ENCODE measurements at places on chromosomes 4 and X.

DNA sequence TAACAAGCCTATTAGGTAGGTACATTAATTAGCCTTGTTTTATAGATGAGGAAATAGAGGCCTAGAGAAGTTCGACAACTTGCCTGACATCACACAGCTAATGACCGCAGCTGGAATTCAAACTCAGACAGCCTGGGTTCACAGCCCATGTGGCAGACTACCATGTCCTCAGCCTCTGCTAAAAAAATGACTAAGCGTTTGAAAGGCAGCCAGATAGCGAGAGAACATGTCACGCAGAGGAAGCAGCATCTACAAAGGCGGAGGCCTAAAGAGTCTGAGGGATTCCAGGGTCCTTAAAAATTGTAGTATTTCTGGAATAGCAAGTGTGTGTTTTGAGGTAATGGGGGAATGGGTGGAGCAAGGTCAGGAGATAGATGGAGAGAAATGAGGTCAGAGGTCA, 33.2 kb upstream of the BMP15 start:
- no peak for DNase-seq

DNA sequence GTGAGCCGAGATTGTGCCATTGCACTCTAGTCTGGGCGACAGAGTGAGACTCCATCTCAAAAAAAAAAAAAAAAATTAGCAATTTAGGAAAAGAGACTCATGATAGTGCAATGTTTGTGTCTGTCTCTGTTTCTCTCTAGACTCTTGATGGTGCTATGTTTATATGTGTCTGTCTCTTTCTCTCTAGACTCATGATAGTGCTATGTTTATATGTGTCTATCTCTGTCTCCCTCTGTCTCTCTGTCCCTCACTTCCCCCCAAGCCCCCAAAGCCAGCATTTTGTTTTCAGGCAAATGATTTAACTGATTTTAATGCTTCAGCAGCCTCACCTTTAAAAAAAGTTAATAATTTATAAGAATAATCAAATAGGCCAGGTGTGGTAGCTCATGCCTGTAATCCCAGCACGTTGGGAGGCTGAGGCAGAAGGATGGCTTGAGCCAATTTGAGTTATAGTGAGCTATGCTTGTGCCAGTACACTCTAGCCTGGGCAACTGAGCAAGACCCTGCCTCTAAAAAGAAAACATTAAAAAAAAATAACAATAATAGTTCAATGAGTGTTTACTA, 6.9 kb downstream of the MOB1B start:
- no peak for DNase-seq

DNA sequence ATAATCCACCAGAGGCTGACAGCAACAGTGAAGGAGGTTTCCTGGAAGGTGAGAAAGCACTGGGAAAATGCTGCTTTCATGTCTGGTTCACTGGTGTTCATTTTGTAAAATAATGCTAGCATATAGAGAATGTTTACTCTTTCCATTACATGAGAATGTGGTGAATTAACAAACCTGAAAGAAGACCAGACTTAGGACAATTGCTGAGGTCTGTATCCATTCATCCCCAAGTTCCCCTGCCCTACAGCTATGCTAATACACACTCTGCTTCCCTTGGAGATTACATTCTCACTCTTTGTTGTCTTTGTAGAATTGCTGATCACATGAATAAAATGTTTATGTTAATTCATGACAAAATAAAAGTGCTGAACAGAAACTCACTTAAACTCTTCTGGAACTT, 99.5 kb downstream of the ARHGAP6 start:
- no peak for DNase-seq

DNA sequence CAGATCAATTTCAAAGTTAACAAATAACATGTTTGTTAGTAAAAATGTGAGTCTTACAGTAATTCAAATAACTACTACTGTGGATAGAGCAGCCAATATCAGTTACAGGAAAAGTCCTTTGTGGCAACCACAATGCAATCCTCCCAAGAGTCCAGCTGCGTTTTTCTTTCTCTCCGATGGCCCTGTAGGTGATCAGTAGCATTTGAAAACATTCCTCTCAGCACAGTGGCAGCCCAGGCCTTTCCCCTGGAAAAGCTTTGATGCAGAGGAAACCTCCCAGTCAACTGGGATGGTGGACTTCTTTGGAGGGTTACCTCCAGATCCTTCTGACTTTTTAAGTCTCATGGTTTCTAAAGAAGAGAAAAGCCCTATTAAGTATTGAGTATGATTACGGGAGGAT, 18.0 kb upstream of the PDZD4 start:
- no peak for DNase-seq

DNA sequence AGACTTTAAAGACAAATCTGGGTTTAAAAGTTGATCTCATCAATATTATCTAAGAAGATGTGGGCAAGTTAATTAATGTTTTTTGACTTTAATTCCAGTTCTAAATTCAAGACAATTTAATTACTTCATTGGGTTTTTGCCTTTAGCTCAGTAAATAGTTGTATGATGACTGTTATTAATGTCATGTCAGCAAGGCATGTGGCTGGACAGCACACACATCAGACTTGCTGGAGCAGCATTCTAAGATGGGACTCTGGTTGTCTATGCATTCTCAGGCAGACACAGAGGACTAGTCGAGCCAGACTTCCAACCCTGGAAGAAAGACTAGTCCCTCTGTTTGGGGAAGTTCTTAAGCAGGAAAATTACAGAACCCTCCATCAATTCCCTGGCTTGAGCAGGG, 180.7 kb upstream of the GK2 start:
- no peak for DNase-seq

GRCh38 chr4:86203176-86203575, 156.7 kb downstream of the MAPK10 start:
- DNase-seq: no peak

- DNase-seq: no peak
These were observed 220.0 kb downstream of the ENOX2 start for GRCh38 chrX:130682990-130683389.

DNA sequence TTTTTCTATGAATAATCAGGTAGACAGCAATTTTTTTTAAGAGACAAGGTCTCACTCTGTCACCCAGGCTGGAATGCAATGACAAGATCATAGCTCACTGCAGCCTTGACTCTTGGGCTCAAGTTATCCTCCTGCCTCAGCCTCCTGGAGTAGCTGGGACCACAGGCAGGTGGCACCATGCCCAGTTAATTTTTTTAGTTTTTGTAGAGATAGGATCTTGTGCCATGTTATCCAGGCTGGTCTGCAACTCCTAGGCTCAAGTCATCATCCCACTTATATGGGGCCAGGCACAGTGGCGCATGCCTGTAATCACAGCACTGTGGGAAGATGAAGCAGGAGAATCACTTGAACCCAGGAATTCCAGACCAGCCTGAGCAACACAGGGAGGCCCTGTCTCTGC, 26.8 kb downstream of the AFAP1 start:
- DNase-seq: no peak

DNA sequence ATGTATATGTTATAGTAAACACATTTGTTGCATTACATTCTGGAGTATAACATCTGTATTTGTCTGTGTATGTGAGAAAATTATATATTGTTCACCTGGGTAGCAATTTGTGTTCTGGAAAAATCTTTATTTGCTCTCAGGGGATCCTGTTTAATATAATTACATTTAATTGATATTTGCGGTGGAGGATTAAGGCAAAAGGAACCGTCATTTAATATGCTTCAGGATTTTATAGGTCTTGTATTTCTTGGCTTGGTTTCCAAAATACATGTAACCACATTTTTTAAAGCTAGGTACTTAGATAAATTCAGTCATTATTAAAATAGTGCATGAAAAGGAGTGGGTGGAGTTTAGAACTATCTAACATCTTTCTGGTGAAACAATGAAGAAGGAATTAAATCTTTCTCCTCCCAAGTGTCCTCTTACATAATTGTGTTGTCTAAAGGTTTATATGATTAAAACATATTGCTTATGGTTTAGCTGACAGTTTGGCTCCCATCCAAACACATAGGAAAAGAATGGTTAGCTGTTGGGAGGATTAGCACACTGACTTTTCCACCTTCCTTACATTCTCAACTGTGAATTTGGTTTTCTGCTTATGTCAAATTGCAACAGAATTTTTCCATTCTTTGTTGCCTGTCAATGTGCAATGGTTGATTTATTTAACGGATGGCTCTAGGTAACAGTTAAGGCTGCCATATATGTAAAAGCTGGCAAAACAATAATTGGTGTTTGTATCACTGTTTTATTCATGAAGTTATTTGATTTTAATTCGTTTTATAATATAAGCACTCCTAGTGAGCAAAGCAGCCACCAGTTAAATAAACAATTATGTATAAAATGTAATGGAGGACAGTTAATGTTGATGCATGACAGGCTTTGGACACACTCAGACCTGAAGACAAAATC, 250.8 kb upstream of the SFRP2 start:
- no peak for DNase-seq

- DNase-seq: no peak
These were observed 194.5 kb upstream of the ARHGEF9 start for GRCh38 chrX:63979480-63979879.

DNA sequence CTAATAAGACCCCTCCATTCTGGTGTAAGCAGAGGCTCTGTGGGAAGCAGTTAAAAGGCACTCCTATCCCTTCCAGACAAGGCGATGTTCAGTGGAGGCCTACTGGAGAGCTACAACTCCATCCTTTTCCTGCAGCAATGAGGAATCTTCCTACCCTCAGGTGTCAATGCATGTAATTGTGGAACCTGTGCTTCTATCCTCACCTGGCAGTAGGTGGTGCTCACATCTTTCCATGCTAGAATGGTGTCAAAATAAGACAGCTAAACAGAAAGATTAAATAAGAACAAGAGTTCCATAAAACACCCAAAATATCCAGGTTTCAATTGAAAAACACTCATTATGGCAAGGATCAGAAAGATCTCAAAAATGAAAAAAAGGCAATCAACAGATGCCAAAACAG, 224.6 kb downstream of the IL15 start:
- DNase-seq: no peak

DNA sequence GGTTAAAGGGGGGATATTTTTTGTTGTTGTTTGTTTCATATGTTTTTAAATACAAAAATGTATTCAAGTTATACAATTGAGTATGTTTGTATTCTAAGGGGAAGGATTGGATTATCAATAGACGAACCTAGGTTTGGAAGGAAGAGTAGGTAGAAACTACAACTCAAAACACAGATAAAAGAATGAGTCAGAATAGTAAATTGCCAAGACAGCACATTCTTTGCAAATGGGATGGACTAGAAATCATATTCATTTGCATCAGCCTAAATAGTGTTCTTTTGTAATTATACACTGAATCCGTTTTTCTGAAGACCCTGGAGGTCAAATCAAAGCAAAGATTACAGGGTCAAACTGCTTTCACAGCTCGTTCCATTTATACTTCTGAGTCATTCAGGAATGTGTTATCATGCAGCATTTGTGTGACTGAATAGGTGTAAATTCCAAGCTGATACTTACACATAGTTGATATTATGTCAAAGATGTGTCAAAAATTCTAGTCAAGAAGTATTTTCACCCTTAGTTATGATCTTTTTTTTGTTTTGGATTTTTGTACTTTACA, 273.3 kb upstream of the FAT4 start:
- no peak for DNase-seq
